ENCODE measurements at places on chromosomes 12 and 14. TPM values are rescaled to one million over a fixed set of nuclear protein-coding genes. Genes with fewer than 3 reads are reported as not detected.

GRCh38 chr12:6834254-6834653 lies 6.0 kb downstream of the P3H3 start:
- no peak for DNase-seq

DNA sequence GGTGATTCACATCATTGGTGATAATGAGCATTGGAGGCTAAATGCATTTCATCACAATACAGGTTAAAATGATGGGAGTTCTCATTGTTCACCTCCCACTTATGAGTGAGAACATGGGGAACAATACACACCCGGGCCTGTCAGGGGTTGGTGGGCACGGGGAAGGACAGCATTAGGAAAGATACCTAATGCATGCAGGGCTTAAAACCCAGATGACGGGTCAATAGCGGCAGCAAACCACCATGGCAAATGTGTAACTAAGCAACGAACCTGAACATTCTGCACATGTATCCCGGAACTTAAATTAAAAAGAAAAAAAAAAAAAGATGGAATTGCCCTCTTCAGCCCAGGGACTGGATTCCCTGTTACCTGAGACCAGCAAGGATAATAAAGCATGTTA lies 2.3 kb upstream of the LUM start:
- DNase-seq: no peak

DNA sequence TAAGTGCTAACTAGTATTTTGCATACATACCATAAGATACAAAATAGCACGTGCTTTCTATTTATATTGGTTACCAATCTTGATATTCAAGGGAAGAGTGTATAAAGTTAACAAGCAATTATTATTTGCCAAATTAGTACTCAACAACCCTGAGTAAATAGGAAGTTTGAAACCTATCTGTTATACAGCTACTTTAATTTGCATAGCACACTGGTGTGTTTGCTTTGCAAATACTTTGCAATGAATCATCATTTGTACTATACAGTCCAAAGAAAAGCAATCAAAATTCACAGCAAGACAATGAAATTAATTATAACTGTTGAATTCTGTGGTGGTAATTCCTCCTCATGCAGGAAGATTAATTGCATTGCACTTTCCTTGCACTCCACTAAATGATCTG lies 469.1 kb downstream of the PRKD1 start:
- no peak for DNase-seq

DNA sequence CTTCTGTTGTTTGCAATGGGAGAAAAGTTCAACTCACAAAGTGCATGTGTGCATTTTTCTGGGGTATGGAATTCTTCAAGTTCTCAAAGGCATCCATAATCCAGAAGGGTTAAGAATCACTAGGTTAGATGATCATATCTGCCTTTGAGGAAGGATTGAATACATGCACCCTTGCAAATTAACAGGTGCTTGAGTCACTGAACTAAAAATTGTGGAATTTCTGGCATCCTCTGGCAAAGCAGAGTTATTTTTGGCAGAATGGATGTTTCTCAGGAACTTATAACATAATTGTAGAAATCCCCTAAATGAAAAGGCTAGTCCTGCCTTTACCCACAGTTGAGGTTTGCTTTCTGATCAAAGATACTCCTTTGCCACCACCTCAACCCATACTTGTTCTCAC lies 136.5 kb upstream of the DYRK2 start:
- no peak for DNase-seq

- no peak for DNase-seq
Measured at GRCh38 chr14:80781972-80782367, 159.6 kb downstream of the CEP128 start.

- no peak for DNase-seq
Measured at GRCh38 chr14:51856792-51857296, 3.6 kb upstream of the GNG2 start.

DNA sequence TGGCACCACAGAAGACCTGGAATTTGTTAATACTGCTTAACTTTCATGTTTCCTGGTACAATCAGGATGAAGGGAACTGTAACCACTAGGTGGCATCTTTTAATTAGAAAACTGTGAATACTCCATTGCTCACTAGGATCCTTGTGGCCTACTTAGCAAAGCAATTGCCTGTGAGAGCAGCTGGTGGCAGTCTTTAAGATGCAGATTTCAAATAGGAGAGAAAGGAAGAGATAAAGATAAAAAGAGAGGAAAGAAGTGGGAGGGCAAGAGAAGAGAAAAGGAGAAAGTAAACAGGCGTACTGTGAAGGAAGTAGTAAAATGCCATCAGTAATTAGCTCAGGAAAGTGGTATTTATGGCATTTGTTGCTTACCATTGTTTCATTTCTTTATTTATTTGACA lies 114.5 kb downstream of the RAD51B start:
- no peak for DNase-seq

The COA8 gene
- total RNA-seq: 29.7 TPM

The DIO2 gene
- 1.0 TPM for total RNA-seq

The KRT79 gene
- total RNA-seq: 5.4 TPM

The MYF5 gene
- not detected for total RNA-seq

Measured in upper lobe of right lung (tissue), 1 donor.